Effector CD4-positive, alpha-beta T cell (primary cell): ENCODE measurements at places on chromosomes 1 and 21.

DNA sequence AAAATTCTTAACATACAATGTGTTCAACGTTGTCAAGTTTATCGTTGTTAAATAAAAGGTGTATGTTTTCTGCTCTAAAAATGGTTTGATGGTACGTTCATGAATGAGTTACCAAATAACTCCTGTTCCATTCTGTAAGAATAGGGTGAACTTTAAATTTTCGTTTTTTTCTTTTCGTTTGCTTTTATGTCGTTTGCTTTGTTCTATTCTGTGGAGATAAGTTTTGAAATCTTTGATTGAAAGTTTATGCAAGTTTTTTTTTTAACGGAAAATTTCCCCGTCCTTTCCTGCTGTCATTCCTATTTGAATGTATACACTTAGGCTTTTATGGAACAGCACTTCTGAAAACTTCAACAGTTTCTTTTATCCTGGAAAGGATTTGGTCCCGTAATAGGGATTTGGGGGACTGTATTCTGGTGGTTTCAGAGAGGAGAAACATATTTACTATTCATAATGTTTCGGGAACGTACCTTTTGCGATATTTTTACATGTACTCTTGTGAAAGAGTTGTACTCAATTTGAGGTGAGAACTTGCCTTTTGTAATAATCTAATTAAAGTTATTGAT is 1.7 kb downstream of the DR1 start:
- no peak for DNase-seq

GRCh38 chr1:113040041-113040440 is 33.0 kb upstream of the LRIG2 start:
- DNase-seq = no peak

GRCh38 chr1:94796266-94796665 is 23.9 kb upstream of the SLC44A3 start:
- no peak for DNase-seq

- no peak for DNase-seq
These were observed 15.9 kb upstream of the PADI3 start for GRCh38 chr1:17232759-17233661.

DNA sequence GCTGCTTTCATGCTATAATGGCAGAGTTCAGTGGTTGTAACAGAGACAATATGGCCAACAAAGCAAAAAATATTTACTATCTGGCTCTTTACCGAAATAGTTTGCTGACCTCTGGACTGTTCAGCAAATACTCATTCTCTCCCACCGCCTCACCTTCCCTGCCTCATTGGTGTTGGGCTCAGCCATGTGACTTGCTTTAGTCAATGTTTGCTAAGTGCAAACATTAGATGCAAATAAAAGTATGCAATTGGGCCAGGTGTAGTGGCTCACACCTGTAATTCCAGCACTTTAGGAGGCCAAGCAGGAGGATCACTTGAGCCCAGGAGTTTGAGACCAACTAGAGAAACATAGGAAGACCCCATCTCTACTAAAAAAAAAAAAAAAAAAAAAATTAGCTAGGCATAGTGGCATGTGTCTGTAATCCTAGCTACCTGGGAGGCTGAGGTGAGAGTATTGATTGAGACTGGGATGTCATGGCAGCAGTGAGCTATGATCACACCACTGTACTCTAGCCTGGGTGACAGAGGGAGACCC is 55.1 kb downstream of the RPL5 start:
- DNase-seq = no peak

DNA sequence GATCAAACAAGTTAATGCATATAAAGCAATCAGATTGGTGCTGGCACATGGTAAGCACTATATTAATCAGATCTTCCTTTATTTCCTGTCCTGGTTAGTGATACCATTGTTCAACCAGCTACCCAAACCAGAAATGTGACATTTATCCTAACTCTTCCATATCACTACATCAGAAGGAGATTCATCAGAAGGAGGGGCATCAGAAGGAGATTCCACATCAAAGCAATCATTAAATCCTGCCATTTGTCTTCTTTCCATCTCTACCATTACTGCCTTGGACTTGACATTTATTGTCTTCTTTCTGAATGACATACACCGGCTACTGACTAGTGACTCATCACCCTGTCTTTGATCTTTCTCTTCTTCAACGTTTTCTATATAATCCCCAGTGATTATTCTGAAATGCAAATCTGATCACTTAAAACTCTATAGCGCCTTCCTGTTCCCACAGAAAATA is 75.0 kb downstream of the DNM3 start:
- DNase-seq = no peak

GRCh38 chr1:3925762-3926161 is 25.7 kb upstream of the C1orf174 start:
- no peak for DNase-seq

DNA sequence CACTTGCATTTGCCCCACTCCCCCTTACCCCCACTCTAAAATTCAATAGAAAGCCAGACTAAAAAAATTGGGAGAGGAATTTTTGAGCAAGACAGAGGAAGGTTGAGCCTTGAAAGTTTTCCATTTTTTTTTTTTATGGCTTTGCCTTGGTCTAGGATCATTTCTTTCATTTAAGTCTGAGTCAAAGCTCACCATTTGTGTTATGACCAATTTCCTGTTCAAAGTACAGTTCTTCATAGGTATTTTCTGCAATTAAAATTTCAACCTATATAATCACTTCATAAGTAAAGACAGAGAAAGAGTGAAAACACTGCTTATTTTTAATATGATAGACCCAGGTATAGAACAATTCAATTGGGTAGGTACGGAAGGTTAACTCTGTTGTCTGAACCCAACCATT is 436.6 kb upstream of the ADGRL2 start:
- DNase-seq = no peak

- DNase-seq = no peak
These were observed 2.3 kb downstream of the ANP32E start for GRCh38 chr1:150233359-150234308.

DNA sequence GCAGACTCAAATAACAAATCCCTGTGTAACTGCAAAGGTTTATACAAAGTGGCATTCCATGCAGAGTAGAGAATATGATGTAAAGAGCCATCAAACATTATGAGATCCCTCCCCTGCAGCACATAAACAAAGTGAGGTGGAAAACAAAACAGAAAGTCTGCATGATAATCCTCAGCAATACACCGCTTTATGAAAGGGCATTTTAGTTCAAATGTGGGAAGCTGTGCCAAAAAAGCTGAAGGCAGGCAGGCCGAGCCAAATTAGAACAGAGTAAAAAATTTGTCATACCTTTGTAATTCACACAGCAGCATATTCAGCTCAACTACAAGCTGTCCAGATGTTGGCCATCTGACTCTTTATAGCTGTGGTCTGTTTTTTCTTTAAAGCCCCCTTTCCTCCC is 113.5 kb downstream of the LHX9 start:
- DNase-seq = no peak

DNA sequence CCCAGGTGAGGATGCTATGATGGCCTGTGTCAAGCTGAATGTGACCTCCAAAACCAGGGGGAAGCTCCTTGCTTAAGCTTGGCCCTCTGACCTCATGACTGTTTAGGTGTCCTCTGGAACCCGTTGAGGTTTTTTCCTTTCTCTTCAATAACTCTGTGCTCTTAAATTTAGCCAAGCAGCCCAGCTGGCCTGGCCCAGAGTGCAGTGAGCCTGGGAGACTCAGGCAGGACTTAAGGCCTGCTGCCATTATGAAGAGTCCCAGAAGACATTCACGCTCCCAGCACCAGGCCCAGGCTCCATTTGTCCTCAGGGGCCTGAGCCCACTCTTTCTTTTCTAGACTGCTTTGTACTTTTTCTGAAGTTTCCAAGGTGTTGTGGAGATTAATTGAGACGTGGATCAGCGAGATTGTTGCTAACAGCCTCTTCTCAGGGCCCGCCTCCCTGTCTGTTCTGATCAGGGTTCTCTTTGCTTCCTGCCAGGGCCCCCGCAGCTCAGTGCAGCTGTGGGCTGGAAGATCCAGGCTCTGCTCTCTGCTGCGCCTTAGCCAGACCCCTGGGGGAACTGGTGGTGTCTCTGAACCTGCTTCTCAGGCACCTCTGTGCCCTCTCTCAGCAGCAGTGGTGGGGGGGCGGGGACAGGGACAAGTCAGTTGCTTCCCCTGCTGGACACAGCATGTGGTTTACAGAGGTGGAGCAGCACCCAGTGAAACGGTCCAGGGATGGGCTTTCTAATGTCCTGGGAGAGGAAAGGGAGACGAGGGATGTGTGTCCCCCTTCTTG is 124.2 kb downstream of the GRIK3 start:
- no peak for DNase-seq

GRCh38 chr1:163709636-163710035 is 387.9 kb downstream of the NUF2 start:
- no peak for DNase-seq
